Stimulated activated CD8-positive, alpha-beta memory T cell treated with anti-CD3 and anti-CD28 coated beads, Interleukin-15, amount 100 ng/mL, for 4 hours (primary cell): ENCODE measurements at places on chromosomes 3 and 15.

DNA sequence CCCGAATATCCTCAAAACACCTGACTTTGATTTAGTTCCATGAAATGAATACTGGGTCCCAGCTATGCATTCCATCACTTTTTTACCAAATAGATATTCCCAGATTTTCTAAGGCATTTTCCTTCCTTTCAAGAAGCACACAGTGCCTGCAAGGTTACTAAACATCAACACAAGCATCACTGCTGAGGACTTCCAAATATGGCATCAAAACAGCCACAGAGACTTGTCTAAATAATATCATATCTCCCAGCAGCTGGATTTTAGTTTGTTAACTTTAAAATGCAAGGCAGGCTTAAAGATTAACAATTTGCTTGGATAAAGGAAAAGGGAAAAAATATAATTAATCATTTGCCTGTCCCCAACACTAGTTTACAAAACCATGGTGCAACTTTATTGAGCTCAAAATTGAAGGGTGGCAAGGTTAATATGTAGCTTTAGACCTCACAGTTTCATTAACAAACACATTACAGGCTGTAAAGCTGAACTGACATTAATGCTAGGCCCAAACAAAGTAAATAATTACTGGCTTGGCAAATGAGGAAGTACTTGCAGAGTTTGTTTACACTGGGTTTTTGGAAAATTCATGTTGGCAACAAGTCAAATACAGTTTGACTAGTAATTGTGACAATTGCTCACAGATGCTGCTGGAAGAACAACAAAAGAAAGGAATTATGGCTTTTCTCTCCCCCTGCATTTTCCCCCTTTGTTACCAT is 401.7 kb upstream of the CDIN1 start:
- DNase-seq = no peak

DNA sequence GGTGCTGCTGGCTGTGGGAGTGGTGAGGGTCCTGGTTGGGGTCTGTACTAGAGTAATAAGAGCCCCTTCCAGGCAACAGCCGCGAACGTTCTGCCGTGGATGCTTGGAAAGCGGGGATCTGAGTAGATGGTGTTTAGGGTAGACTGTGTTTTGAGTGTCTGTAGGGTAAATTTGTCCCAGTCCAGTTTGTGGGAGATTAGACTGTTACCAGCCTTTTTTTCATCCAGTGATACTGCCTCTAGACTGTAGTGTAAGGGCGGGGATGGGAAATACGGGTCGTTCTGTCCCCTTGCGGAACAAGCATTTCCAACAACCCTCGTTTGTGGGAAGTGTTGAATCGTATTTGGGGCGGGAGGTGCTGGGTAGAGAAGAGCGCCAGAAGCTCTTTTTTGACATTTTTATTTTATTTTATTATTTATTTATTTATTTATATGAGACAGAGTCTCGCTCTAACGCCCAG is 424 bp downstream of the HAUS2 start:
- no peak for DNase-seq

- no peak for DNase-seq
These were observed 484.2 kb upstream of the ATP11B start for GRCh38 chr3:182309120-182309519.

GRCh38 chr3:68151359-68151758 is 496.9 kb upstream of the SUCLG2 start:
- no peak for DNase-seq

GRCh38 chr3:125033135-125033534 is 22.7 kb downstream of the HEG1 start:
- DNase-seq = no peak

DNA sequence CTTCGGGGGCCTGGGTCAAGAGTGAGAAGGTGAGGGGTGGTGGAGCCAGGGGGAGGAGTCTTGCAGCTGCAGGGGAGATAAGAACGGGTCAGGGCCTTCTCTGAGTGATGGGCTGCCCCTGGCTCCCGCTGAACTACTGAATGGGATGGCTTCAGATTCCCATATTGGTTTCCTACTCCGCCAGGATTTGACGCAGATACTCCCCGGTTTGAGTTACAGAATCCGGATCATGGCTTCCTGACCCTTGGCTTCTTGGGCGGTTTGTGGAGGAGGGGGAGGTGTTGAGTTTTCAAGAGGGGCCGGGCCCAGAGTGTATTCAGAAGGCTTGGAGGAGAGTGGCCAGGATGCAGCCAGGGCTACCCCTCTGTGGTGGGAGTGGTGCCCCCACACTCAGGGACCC is 119.9 kb upstream of the ATP2B2 start:
- DNase-seq = no peak

- DNase-seq = no peak
These were observed 315.8 kb downstream of the UACA start for GRCh38 chr15:70447521-70447920.

GRCh38 chr3:24184528-24185176 is 239.6 kb downstream of the NR1D2 start:
- DNase-seq = no peak

DNA sequence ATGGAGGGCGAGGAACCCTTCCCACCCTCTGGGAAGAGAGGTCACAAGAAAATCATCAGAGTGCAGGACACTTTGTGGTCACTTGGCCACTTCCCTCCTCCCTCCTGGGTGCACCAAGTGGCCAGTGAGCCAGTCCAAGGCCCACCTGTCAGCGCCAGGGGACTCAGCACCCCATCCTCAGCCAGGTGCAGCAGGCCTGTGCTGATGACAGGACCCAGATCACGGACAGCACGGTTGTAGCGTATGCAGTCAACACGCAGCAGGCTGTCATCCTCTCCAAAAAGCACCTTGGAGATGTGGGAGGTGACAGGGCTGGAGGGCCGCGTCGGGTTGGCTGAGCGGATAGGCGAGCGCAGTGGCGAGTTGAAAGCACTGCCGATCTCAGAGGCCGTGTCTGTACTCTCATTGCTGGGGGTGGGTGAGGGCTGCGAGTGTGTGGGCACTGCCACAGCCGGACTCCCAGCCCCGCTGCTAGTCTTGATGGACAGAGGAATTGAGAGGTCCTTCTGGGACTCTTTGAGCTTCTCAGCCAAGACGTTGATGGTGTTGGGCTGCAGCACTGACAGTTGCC is 41.5 kb downstream of the SEMA3G start:
- no peak for DNase-seq

- no peak for DNase-seq
These were observed 17.6 kb downstream of the LIMD1 start for GRCh38 chr3:45612138-45612537.

GRCh38 chr3:42805141-42805821 is 991 bp upstream of the HIGD1A start:
- no peak for DNase-seq

DNA sequence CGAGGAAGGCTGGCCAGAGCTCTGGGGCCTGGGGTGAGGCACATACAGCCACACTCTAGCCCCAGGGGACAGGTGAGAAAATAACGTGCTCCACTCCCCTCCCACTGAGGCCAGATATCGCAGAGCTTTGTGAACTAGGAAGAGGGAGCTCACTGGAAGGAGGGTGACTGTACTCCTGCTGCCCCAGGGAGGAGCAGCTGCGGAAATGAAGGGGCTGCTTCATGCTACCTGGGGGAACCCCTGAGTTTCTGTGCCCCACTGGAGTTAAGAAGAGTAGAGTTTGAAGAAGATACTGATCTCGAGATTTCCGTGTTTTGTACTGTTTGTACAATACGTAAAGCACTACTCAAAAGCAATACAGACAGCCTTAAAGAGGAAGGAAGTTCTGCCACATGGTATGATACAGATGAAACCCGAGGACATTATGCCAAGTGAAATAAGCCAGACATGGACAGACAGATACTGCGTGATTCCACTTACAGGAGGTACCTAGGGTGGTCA is 44.6 kb downstream of the CMTM6 start:
- no peak for DNase-seq

- DNase-seq = no peak
These were observed 223.3 kb upstream of the ARHGEF26 start for GRCh38 chr3:153897842-153898241.

DNA sequence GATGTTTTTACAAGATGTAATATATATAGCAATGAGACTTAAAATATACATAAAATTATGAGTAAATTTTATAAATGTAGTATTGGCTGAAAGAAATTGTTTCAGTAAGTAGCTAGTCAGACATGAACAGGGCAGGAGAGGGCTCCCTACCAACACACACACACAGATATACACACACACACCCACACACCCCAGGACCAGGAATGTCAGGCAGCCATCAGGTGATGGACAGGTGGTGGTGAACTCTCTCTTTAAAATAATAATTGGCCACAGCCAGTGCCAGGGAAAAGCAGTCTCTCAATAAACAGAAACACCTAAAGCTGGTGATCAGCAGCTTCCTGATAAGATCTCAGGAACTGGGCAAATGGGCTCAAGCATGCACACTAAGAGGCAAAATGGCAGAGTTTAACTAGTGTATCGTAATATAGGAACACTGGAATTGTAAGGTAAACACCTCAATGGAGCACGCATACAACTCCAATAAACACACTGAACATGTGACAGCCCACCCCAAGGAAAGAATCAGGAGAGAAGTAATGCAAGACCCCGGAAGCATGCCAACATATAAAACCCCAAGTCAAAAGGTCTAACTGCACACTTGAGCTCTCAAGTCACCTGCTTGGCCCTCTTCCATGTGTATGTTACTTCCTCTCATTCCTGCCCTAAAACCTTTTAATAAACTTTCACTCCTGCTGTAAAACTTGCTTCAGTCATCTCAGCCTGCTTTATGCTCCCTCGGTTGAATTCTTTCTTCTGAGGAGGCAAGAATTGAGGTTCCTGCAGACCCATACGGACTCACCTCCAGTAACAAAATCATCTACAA is 1034.1 kb upstream of the SEMA6D start:
- no peak for DNase-seq

DNA sequence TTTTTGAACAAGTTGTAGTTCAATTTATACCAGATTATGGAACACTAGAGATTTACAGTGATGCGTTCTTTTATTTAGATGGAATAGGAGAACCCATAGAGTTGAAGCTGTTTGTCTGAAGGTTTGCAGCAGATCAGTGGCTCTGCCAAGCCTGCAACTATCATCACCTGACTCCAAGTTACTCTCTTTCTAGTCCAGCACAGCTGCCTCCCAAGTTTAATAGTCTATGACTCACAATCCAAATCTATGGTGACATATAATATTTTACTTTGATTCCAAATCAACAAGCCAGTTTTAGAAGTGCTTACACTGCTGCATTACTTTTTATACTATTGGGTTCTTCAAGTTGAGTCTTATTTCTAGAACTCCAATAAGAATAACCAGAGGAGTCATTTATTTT is 400.4 kb downstream of the LPP start:
- no peak for DNase-seq

GRCh38 chr15:40746916-40747418 is 8.1 kb downstream of the RMDN3 start:
- no peak for DNase-seq

DNA sequence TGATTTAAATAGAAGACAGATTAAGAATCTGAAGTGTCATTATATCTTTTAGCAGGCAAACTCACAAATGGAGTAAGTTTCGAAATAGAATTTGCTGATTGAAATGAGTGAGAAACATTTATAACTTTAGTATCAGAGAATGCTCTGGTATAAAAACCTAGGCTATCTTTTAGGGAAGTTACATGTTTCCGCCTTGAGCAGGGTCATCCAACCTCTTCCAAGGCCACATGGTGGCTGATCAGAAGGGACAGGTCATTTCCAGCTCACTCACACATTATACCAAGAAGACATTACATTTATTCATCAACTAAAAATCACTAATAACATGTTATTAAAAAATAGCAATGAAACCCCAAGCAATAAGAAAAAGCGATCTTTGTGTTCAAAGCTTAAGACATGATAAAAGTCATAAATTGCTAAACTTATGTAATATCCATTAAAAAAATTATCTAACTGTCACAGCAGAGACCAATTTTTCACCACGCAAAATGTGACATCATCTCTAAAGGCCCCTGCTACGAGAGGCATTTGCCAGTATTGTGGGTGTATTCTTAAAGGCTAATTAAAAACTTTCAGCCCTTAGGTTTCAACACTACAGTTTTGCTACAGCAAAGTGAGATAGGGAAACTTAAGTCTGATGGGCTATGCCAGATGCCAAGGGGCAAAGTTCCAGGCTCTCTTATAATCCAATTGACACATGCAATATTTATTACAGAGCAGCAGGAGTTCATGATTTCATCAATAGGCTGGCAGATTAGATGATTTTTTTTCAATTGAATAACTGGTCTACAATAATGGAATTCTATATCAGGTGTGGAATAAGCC is 240.4 kb upstream of the TBL1XR1 start:
- DNase-seq = no peak

GRCh38 chr15:76333720-76334437 is 2.7 kb upstream of the ISL2 start:
- no peak for DNase-seq

- DNase-seq = no peak
These were observed 51.3 kb downstream of the TLNRD1 start for GRCh38 chr15:81052046-81052445.

GRCh38 chr3:177754508-177754921 is 557.2 kb upstream of the TBL1XR1 start:
- DNase-seq = no peak

DNA sequence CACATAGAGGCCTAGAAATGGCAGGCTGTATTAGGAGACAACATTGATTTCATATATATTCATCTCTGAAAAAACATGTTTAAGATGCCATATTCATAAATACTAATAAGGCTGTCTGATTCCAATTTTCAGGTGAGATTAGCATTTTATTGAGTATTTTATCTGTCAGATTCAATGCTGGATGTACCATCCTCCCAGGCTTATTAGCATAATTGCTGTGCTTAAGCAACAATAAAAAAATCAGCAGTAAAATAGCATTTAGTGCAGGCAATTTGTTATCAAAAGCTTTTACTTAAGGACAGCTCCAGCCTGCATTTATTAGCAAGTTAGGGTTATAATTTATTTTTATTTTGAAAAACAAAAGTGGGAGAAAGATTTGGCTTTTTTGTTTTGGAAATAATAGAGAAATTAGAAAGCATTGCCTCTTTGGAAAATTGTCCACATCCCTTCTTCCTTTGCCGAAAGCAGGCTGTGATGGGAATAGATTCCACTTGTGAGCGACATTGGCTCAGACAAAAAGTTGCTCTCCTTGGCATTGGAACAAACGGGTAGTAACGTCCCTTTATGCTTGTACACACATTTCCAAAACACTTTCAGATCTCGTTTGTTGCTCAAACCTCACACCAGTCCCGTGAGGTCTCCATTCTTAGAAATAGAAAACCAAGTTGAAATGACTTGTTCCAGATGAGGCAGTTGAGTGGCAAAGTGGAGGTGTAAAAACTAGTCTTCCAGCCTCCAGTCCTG is 134.0 kb downstream of the LPP start:
- DNase-seq = no peak

DNA sequence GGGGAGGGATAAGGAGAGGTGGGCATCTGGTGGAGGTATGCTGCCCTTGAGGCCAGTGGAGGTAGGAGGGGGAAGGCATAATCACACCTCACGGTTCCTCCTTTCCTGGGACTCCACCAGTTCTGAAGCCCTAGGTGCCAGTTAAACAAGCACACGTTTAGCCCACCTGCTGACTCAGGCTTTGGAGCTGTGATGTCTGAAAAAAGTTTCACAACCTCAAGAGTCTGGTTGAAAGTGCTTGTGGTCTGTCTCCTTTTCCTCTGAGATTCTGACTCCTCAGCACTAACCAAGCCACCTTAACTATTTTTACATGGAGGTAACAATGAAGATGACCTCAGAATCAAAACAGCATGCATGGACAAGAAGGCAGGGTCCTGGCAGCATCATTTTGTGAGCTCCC is 23.0 kb downstream of the HPS3 start:
- DNase-seq = no peak

- DNase-seq = no peak
These were observed 66.9 kb downstream of the KCNAB1 start for GRCh38 chr3:156187146-156187769.
